Astrocyte of the spinal cord (primary cell): ENCODE measurements at places on chromosomes 2 and 18.

- no peak for DNase-seq
These were observed 9.2 kb downstream of the SLC66A2 start for GRCh38 chr18:79942211-79942610.

DNA sequence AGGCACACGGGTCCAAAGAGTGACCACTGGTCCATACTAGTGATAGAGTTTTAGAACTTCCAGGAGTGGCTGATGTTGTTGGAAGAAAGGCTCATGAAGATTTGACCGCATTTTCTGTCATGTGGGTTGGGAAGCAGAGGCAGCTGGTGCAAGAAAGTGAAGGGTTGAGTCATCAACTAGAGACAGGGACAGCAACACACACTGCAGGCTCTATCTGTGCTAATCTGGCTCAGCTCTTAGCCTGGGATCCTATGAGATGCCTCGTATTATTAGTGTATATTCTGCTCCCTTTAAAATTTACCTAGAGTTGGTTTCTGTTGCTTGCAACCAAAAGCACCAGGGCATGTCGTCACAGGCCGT lies 2.5 kb upstream of the SH3RF3 start:
- peak; percentile 82 for DNase-seq

DNA sequence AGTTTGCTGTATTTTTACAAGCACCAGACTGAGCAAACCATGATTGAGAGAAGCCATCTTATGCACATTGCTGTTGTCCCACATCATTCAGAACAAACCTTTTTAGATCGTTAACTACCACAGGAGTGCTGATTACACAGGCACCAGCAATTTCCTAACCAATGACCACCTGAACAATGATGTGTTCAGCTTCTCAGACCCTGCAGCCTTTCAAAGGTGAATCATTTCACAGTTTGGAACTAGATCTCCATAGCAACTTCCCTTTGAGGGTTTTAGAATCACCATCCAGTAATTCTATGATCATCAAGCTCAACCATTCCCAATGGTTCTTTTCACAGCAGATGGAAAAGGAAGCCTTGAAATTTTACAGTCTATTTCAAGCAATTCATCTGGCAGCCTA lies 71.4 kb downstream of the OLA1 start:
- peak; percentile 80 for DNase-seq

DNA sequence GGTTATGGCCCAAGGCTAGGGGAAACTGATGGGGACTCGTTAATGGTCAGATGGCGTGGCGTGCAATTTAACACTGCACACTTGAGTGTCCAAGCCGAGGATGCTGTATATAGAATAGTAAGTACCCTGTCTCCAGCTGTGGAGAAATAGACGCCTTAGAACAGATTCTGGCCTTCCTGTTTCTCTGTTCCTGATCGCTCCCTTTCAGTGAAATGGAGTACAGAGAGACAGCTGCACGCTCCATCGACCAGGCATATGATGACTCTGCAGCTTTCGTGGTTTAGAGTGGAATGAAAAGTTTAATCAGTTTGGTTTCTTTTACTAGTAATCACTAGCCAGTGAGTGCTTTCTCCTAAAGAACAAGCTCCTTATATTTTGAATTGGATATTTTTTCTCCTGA lies 213.4 kb downstream of the NEDD4L start:
- peak; percentile 63 for DNase-seq

- DNase-seq: no peak
These were observed 8.1 kb downstream of the REG1A start for GRCh38 chr2:79128406-79128805.

- DNase-seq: no peak
These were observed 434.7 kb downstream of the EIPR1 start for GRCh38 chr2:2942906-2943305.

DNA sequence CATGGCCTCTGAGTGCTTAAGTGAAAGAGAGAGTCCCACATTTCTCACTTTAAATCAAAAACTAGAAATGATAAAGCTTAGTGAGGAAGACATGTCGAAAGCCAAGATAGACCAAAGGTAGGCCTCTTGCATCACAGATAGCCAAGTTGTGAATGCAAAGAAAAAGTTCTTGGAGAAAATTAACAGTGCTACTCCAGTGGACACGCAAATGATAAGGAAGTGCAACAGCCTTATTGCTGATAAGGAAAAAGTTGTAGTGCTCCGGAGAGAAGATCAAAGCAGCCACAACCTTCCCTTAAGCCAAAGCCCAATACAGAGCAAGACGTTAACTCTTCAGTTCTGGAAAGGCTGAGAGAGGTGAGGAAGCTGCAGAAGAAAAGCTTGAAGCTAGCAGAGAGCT lies 32.1 kb downstream of the PSMD1 start:
- no peak for DNase-seq

GRCh38 chr2:202818321-202818720 lies 53.2 kb downstream of the ICA1L start:
- no peak for DNase-seq

DNA sequence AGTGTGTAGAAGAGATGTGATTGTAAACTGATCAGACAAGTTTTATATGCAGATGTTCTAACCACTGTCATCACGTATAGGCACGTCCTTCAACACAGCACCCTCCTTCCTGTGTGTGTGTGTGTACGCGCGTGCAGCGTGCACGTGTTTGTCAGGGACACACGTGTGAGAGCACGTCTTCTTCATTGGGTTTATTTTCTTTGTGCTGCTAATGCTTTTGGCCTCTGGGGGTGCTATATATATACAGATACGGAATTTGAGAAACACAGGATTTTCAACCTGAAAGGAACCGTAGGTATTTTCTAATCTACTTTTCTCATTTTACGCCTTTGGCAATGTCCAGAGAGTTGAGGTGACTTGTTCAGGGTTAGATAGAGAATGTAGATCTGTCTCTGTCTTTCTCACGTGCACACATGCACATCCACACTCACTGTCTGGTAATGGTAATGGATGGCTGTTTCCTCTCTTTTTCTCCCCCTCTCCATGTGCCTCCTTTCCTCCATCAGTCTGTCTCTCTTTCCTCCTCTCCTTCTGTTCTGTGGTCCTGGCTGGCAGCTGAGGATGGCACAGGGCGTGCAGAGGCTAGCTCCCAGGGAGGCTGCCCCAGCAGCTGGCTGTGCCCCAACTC lies 13.4 kb upstream of the CELF4 start:
- peak; percentile 4 for DNase-seq

GRCh38 chr2:203501873-203502272 lies 33.2 kb downstream of the RAPH1 start:
- no peak for DNase-seq

- DNase-seq: no peak
These were observed 45.0 kb downstream of the QPCT start for GRCh38 chr2:37389395-37389794.

GRCh38 chr2:233476063-233476410 lies 90.5 kb downstream of the USP40 start:
- DNase-seq: no peak

DNA sequence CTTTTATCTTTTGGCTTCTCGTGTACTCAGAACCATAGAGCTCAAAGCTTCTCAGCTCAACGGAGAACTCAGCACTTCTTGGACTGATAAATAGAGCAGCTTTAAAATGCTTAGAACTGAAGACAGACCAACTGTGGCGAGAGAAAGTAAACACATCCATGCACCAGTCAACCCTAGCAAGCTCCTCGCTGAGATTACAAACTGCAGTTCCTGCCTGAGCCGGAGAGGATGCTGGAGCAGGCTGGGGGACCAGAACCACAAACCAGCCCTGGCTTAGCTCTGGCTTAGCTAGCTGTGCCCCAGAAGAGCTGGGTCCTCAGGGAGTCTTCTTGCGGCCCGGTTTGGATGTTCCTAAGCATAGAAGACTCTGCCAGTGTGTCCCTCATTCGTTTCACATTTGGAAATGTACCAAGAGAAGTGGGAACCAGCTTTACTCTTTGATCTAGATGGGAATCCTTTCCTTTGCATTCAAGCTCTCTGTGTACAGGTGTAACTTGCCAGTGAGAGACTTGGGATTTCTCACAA lies 5.6 kb downstream of the PAX8 start:
- DNase-seq: peak; percentile 62

GRCh38 chr2:71151620-71152019 lies 21.2 kb downstream of the MPHOSPH10 start:
- DNase-seq: no peak

DNA sequence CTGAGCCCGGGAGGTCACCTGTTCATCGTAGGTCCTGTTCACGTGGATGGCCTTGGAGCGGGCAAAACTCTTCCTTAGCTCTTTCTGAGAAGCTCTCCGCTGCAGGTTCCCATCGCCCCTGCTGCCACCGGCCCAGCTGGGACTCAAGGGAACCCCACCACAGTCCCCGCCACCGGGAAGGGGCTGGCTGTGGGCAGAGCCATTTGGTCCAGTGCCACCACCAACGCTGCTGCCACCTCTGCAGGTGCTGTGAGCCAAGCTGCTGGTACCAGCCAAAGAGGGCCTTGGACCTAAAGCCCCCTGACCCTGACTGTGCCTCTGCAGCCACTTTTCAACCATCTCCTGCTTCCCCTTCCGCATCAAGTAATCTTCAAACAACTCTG lies 586 bp downstream of the PDE11A start:
- no peak for DNase-seq

- DNase-seq: peak; percentile 99
These were observed 207.5 kb downstream of the SPP2 start for GRCh38 chr2:234257859-234258561.

DNA sequence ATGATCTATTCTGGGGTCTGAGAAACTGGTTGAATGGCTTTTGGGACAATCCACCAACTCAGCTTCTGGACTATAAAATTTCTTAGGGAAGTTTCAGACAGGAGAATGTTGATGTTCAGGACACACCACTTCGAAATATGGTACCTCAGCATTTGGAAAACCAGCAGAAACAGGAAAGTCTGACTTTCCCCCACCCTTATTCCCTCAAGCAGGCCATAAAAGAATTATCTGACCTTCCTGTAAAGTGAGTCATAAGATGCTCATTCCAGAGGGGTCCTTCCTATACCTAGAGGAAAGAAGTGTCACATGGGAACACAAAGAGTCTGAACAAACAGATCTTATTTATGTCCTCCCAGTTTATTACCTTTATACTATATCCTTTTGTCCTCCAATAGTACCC lies 415.0 kb downstream of the CPS1 start:
- no peak for DNase-seq

DNA sequence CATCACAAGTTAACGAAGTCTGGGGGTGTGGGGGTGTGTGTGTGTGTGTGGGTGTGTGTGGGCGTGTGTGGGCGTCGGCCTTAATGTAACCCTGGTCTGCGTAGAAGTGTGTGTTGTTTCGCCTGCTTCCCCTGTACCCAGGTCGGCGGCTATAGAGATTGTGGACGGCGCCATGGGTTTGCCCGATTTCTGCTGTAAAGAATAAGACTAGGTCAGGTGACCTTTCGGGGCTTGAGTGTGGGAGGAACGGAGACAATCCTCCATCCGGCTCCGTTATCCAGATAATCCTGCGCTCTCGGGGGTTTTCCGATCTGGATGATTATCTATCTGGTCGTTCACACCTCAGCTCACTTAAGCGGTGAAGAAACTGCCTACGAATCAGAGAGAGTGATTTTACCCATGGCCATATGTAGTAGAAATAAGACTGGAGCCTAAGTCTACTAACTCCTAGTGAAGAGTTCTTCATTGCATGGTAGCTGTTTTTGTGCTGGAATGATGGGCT lies 543 bp downstream of the HADHB start:
- no peak for DNase-seq

- DNase-seq: no peak
These were observed 41.6 kb upstream of the GPR39 start for GRCh38 chr2:132374961-132375360.

DNA sequence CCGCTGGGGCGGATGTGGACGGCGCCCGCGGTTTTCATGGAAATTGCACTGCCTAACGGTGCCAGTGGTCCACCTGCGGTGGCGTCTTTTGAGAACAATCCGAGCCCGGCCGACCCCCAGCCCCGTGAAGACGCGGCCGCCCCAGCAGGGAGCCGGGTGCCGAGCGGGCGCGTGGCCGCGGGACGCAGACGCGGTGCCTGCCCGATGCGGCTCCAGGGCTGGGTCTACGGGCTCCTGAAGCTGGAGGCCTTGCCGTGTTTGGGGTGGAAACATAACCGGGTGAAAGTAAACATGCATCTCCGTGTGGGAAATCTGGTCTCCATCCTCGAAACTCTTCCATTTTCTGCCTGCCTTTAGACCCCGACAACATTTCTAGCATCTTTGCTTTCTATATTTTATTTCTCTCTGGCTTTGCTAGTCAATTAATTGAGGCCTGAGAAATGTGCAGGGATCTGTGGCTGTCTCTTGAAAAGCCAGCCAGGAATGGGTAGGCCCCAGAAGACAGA lies 572 bp downstream of the INPP4A start:
- peak; percentile 17 for DNase-seq

DNA sequence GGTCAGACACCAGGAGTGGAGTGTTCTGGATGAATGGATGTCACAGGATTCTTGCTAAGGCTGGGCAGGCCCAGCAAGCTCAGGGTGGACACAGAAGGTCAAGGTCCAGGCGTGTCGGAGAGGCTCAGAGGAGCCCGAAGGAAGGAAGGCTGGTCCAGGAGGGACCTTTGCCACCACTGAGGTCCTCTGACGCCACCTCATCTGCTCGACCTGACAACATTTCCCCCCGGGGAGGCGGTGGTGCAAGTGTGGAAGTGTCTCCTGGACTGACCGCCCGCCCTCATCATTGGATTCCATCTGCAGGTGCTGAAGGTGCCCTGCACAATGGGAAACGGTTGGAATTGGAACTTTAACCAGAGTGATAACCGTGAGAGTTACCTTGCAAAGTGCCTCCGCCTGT lies 124.6 kb downstream of the RTP5 start:
- no peak for DNase-seq

GRCh38 chr18:33584548-33585430 lies 6.8 kb downstream of the ASXL3 start:
- DNase-seq: no peak

- peak; percentile 82 for DNase-seq
These were observed 159.2 kb upstream of the SCN7A start for GRCh38 chr2:166653185-166653813.

DNA sequence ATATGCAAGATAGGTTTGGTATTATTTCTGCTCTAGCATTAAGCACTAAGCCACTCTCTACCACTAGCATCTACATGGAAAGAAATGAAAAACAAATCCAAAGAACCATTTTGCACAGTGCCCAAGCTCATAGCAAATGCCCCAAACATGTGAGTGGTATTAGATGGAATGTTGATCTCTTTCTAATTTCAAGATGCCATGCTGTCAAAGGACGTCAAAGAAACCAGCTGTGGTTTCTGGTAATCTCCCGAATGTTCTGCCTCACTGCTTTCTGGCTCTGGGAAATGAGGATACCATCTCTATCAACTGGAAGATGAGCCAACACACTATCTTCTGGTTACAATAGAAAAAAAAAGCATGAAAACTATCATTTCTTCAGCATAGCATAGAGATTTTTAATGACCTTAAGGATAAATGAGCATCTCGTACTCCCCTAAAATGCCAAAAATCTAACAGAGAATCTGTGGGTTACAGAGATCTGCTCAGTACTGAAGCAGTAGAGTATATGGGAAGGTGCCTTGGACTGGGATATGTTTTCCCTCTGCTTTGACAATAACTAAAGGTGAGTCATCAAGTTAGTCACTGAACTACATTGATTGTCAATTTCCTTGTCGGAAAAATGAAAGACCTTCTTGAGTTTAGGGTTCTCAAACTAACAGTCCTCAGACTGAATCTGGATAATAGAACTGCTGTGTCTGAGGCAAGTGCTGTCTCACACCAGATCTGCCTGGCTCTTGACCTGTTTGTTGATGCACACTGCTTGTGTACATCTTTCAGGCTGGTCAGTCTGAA lies 244.8 kb upstream of the NCKAP5 start:
- DNase-seq: peak; percentile 59

- no peak for DNase-seq
These were observed 202.1 kb downstream of the EIPR1 start for GRCh38 chr2:3175568-3175955.

- DNase-seq: no peak
These were observed 68.0 kb downstream of the FAM124B start for GRCh38 chr2:224333726-224334482.
